ENCODE measurements at places on chromosomes 6 and 20.

- DNase-seq = no peak
Observed at GRCh38 chr20:24491041-24491756, 21.8 kb downstream of the SYNDIG1 start.

DNA sequence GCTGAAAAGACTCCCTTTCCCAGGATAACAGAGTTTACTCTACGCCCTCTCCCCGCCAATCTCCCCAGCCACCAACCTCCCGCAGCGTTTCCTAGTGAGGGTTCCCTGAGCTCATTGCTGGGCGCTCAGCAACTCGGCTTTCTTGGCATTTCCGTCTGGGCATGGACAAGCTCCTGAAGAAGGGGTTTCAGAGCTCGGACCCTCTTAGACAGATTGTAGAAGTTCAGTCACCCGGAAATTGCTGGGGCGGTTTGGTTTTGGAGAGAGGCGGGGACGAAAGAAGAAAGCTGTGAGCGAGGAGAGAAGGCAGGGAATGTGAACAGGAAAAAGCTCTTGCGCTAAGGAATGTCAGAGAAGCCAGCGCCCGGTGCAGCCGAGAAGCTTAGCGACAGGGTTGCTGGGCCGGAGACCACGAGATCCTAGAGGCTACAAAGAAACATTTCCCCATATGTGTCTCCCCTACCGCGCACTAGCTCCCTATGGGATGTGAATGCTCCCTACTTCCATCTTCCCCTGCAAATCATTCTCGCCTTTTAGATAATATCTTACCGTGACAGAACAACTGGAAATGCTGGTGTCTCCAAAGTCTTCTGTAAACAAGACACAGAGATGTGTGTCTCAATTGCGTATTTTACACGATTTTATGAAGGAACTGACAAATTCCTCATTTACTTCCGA lies 15.8 kb downstream of the POM121L2 start:
- no peak for DNase-seq

GRCh38 chr6:11262242-11262641 lies 29.8 kb upstream of the NEDD9 start:
- no peak for DNase-seq

DNA sequence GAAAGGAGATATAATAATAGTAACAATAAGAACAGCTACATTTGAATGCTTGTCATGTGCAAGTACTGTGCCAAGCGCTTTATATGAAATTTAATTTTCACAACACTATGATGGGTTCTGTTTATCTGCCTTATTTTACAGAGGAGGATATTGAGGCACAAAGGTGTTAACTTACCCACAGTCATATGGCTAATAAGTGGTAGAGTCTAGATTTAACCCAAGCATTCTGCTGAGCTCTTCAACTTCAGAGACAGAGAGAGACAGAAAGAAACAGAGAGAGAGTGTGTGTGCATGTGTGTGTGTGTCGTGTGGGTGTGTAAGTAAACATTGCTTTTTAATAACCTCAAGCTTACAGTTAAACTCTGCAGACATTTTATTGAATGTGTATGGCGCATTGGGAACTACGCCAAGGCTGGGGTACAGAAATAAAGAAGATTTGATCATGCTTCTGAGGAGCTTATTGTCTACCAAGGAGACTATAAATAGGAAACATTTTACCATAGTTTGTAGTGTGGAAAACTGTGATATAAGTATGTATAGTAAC lies 12.9 kb downstream of the TBPL1 start:
- DNase-seq = no peak

DNA sequence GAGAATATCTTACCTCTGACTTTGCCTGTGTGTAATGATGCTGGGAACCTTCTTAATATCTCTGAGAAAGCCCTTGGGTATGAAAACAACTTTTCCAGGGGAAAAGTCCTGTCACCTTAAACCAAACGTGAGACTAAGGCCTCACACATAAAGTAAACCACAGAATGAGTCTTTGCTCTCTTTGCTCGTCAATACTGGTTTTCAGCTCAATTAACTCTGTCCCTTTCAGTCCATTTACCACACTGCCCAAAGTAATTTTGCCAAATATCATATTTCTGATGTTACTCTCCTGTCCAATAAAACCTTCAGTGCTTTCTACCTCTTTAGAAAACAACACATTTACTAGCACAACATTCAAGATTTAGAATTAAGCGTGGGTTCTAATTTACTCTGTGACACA lies 100.5 kb upstream of the HMGCLL1 start:
- no peak for DNase-seq

GRCh38 chr20:32574296-32575226 lies 10.6 kb downstream of the NOL4L start:
- no peak for DNase-seq

DNA sequence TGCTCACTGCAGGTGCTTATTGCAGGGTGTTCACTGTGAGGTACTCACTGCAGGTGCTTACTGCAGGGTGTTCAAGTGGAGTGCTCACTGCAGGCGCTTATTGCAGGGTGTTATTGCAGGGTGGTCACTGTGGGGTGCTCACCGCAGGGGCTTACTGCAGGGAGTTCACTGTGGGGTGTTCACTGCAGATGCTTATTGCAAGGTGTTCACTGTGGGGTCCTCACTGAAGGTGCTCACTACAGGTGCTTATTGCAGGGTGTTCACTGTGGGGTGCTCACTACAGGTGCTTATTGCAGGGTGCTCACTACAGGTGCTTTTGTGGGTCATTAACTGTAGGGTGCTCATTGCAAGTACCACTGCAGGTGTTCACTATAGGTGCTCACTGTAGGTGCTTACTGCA lies 20.2 kb downstream of the APMAP start:
- DNase-seq = no peak

DNA sequence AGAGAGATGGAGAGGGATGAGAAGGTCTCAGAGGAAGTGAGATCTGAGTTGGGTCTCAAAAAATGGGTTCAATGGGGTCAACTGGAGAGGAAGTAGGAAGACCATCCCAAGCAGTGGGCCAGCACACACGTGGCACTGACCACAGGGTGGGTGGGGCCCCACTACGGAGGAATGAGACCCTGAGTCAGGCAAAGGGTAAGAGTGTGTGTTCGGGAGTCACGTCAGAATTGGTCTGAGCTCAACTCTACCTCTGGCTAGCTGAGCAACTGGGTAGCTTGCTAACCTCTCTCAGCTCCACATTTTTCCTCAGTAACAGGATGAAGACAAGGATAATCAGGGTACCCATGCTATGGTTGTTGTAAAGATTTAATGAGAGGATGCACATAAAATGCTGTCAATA lies 79.0 kb downstream of the TRERF1 start:
- DNase-seq = no peak
